ENCODE measurements at places on chromosomes 6 and 20.
A peak's percentile ranks its signal among the peaks of the same experiment; 100 is the strongest.

DNA sequence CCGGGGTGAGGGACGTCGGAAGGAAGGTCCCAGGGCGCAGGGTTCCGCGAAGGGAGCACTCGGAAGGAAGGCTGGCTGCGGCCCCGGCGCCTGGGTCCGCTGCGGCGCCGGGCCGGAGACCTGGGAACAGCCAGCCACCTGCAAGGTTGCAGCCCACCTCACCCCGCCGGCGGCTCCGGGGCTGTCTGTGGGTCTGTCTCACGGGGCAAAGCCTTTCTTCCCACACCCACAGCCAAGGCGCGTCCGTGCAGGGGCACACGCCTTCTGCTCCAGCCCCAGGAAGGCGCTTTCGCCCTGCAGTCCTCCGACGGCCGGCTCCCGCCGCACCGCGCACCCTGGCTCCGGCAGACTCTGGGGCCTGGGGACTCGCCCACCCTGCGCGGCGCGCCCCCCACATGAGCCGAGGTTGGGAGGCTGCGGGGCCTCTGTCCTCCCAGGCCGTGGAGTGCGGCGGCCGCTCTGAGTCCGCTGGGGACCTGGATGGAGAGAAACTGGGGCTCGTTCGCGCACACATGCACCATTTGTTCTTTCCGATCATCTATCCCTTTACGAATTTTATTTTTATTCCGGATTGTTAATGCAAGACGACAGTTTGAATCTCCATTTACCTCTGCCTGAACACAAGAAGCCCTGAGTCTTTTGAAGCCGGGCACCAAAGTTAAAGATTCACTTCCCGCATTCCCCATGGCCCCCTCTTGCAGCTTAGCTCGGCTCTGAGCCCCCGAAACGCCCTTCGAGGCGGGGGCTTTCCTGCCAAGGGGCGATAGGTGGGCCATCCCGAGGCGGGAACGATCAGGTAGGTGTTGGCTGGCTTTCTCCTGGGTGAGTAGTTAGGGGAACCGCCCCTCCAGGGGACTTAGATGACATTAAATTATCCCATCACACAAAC is 4.5 kb upstream of the FOXC1 start:
- no peaks in the 10 kb centered on the region for H3K36me3 ChIP-seq
- H3K4me3 ChIP-seq: no peak overlapping the region
- H3K27ac ChIP-seq: no peak overlapping the region
- DNase-seq: no peak

DNA sequence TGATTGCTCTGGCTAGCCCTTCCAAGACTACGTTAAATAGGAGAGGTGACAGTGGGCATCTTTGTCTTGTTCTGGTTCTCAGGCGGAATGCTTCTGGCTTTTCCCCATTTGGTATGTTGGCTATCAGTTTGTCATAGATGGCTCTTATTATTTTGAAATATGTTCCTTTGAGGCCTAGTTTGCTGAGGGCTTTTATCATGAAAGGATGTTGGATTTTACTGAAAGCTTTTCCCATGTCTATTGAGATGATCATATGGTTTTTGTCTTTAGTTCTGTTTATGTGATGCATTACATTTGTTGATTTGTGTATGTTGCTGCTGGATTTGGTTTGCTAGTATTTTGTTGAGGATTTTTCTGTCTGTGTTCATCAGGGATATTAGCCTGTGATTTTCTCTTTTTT is 9.9 kb upstream of the RNASET2 start:
- no peak for DNase-seq
- no peaks in the 10 kb centered on the region for H3K36me3 ChIP-seq
- no peak overlapping the region for H3K4me3 ChIP-seq
- H3K27ac ChIP-seq: no peak overlapping the region
- peaks cover 20% of the 10 kb centered on the region for H3K4me1 ChIP-seq

GRCh38 chr6:39124114-39124513 is 9.1 kb upstream of the SAYSD1 start:
- no peaks in the 10 kb centered on the region for H3K27me3 ChIP-seq
- DNase-seq: no peak
- H3K36me3 ChIP-seq: no peaks in the 10 kb centered on the region
- H3K4me3 ChIP-seq: no peak overlapping the region

GRCh38 chr6:107305391-107305790 is 154.0 kb downstream of the PDSS2 start:
- H3K4me1 ChIP-seq: no peaks in the 10 kb centered on the region
- H3K27me3 ChIP-seq: no peaks in the 10 kb centered on the region
- no peak overlapping the region for H3K27ac ChIP-seq
- no peaks in the 10 kb centered on the region for H3K36me3 ChIP-seq
- H3K4me3 ChIP-seq: no peak overlapping the region

DNA sequence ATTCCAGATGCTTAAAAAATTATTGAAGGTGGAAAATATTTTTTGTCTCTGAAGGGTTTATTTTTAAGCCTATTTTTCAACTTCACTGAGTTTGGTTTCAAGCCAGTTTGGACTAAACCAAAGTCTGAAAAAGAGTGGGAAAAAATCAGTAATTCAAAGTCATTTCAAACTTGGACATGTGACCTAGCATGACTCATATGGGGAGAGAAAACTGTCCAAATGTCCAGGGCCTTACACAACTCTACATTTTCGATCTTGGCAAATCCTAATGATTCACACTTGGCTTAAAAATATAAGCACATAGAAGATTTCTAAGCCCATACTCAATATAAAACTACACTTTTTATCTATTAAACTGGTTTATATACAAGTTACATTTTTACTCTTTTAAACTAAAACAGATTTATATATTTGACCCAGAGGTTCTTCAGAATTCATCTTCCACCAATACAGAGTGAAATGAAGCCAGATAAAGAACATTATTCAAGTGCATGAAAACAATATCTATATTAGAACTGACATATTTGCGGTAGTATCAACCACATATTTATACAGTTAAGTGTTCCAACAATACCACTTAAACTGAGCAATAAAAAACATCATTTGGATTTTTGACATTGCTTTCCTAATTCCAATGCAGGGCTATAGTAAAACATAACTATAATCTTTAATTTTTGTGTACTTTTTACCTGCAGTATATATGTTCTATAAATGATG is 110.3 kb upstream of the TCF21 start:
- no peaks in the 10 kb centered on the region for H3K4me1 ChIP-seq
- DNase-seq: no peak
- no peaks in the 10 kb centered on the region for H3K36me3 ChIP-seq
- H3K27ac ChIP-seq: no peak overlapping the region

DNA sequence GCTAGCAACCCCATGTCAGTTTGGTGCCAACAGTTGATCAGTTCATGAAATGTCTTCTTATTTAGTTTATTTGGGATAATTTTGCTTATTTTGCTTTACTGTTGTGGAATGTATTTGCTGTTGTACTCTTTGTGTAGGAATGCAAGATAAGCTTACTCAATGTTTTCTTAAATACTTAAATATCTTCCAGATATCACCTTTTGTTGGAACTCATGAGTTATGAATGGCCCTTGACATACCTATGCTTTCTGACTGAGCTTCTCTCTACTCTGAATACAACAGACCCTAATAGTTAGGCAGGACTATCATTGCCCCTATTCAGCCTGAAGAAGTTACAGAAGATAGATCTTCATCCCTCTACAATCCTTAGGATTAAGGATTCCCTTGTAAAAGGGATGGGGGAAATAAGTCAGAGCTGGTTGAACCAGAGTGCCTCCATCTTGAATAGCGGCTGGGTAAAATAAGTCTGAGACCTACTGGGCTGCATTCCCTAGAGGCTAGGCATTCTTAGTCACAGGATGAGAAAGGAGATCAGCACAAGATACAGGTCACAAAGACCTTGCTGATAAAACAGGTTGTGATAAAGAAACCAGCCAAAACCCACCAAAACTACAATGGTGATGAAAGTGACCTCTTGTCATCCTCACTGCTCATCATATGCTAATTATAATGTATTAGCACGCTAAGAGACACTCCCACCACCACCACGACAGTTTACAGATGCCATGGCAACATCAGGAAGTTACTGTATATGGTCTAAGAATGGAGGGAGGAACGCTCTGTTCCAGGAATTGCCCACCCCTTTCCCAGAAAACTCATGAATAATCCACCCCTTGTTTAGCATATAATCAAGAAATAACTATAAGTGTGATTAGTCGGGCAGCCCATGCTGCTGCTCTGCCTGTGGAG is 196.9 kb downstream of the AKAP7 start:
- H3K36me3 ChIP-seq: no peaks in the 10 kb centered on the region
- no peak overlapping the region for H3K4me3 ChIP-seq
- no peak overlapping the region for H3K27ac ChIP-seq
- no peaks in the 10 kb centered on the region for H3K27me3 ChIP-seq
- no peaks in the 10 kb centered on the region for H3K4me1 ChIP-seq

GRCh38 chr6:90351696-90352095 is 55.1 kb upstream of the BACH2 start:
- H3K27me3 ChIP-seq: no peaks in the 10 kb centered on the region
- peaks cover 27% of the 10 kb centered on the region for H3K4me1 ChIP-seq
- peak overlapping the region; percentile 81 for H3K27ac ChIP-seq
- peak; percentile 73 for DNase-seq
- H3K4me3 ChIP-seq: no peak overlapping the region
- no peaks in the 10 kb centered on the region for H3K36me3 ChIP-seq

DNA sequence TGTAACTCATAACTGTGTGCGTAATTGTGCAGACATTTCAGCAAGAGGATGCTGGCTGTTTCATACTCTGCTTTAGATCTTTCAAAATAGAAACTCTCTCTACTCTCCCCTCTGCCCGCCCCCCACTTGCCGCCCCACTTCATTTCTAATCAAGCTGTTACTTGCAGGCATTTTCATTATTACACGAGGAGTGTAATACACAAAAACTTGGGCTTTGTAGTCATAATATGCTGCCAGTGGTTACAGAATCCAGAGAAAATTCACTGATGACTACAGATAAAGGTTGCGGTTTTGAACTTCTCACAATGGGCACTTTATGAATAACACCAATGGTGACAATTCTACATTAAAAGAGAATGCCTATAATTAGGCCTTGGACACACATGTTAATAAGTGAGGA is 194.0 kb upstream of the POU3F2 start:
- DNase-seq: no peak
- no peak overlapping the region for H3K4me3 ChIP-seq
- no peaks in the 10 kb centered on the region for H3K36me3 ChIP-seq
- no peaks in the 10 kb centered on the region for H3K27me3 ChIP-seq

DNA sequence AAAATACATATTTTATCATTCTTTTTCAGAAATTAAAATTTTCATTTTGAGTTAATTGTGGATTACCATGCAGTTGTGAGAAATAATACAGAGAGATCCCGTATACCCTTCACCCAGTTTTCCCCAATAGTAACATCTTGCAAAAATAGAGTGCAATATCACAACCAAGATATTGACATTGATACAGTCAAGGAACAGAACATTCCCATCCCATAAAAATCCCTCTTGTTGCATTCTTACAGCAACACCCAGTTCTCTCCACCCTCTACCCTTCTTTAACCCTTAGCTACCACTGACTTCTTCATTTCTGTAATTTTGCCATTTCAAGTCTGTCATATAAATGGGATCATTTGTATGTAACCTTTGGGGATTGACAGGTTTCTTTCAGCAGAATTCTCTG is 6.9 kb upstream of the AKAP12 start:
- no peaks in the 10 kb centered on the region for H3K27me3 ChIP-seq
- H3K27ac ChIP-seq: no peak overlapping the region
- no peak overlapping the region for H3K4me3 ChIP-seq
- DNase-seq: no peak
- no peaks in the 10 kb centered on the region for H3K4me1 ChIP-seq
- no peaks in the 10 kb centered on the region for H3K36me3 ChIP-seq

DNA sequence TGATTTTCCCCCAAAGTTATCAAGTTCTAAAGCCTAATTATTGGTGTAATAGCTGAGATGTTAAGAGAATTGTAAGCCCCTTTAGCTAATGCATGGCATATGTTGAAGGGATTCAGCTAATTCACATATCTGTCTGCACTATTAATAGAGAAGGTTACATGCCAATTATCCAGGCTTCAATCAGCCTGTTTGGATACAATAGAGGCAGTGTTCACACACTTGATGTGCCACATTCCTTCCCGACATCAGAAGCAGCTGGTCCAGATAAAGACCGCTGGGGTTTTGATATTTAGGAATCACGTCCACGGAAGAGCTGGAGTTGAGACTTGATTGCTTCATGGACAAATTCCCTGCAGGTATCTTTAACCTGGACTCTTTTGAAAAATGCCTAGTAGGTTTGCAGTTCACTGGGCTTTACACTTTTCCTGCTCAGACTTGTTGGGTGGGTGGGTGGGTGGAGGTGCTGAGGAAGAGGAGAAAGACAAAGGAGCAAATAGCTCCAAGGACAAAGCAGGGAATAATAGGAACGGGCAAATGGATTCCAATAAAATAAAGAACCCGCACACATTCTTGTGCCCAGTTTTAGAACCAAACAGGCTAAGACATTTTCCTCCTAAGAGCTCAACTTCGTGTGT is 142.6 kb upstream of the ZNF217 start:
- no peaks in the 10 kb centered on the region for H3K36me3 ChIP-seq
- H3K27ac ChIP-seq: peak overlapping the region; percentile 84
- H3K27me3 ChIP-seq: no peaks in the 10 kb centered on the region

- peak; percentile 8 for DNase-seq
- peaks cover 25% of the 10 kb centered on the region for H3K4me1 ChIP-seq
- no peaks in the 10 kb centered on the region for H3K27me3 ChIP-seq
- H3K27ac ChIP-seq: no peak overlapping the region
Observed at GRCh38 chr6:26059941-26060340, 27.3 kb upstream of the HFE start.

DNA sequence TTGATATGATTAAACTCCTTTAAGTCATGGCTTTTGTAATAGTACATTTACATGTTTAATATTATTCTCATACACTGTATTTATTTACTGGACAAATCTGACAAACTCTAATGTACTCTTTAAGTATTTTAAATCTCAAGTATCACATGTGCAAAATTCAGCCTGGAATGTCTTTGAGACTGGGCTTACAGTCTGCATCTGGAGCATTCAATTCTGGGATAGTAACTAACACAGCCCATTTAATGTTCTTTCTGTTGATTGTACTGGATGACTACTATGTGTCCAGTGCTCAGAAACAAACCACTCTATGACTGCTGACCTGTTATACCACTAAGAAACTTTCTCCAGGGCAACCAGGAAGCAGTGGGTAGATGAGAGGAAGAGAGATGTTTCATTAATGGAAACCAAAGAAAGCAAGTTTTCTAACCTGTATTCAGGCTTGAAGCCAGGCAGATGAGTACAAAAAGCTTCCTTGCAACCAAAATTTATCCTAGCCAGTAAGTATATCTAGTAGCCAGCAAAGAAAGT is 26.8 kb downstream of the FBXL4 start:
- H3K4me1 ChIP-seq: no peaks in the 10 kb centered on the region
- H3K4me3 ChIP-seq: no peak overlapping the region
